ENCODE measurements at places on chromosomes 16 and 17.
A peak's percentile ranks its signal among the peaks of the same experiment; 100 is the strongest.

DNA sequence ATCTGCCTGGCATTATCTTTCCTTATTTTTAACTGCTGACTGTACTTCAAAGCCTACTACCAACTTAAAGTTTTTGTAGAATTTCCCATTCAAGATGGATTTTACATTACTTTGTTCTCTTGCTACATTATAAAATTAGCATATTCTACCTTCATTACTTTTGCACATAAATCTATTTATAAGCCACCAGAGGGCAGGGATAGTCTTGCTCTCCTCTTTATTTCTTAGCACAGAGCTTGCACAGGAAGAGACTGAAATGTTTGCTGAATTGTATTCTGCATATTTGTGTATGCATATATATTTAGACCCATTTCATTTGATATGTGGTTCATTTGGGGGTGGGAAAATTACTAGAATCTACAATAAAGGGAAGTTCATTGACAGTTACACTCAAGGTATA lies 108.0 kb downstream of the SKAP1 start:
- DNase-seq = no peak

DNA sequence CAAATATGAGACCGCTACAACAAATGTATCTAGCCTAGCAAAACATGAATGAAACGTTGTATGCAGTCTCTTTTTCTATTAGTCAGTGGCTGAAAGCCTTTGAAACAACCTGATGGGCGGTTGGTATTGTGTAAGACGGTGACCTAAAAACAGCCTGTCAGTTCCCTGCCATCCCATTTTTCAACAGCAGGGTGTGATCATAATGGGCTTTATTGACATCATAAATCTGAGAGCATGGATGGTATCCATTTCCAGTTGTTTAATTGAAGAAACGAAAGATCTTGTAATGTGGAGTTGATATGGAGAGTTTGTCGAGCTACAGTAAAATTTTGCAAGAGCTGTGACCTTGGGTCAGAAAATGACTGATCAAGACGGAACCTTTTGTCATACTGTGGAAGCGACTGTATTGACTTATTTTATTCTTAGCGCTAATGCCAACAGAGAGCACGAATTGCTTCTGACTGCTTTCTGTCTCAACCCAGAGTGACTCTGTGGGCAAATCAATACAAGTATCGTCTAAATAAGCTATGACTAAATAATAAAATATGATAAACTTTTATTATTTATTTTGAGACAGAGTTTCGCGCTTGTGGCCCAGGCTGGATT lies 12.3 kb upstream of the MEIOB start:
- DNase-seq = no peak

GRCh38 chr16:84794186-84794585 lies 25.6 kb upstream of the CRISPLD2 start:
- DNase-seq = peak; percentile 72

DNA sequence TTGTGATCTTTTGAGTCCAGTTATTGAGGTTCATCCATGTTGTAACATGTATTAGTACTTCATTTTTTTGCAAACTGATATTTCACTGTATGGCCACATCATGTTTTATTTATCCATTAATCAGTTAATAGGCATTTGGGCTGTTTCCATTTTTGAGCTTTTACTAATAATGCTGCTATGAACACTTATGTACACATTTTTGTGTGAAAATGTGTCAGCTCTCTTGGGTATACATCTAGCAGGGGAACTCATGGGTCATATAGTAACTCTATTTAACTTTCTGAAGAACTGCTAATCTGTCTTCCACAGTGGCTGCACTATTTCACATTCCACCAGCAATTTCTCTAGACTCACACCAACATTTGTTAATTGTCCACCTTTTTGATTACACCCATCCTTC lies 82.0 kb downstream of the GLG1 start:
- no peak for DNase-seq

DNA sequence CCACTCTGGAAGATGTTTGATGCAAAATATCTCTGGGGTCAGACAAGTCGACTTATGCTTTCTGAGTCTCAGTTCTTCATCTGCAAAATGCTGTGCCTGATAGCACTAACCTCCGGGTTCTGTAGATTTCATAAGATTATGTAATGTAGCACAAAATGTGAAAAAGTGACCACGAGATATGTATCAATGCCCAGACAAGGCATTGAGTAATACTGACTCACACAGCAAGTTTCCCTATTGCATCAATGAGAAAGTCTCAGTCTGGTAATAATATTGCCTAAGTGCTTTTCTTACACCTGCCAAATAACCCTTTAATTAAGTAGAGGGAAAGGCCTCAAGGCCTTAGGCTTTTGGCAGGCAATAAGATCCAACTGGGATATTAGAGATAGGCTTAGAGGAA lies 41.4 kb upstream of the MMP2 start:
- no peak for DNase-seq

DNA sequence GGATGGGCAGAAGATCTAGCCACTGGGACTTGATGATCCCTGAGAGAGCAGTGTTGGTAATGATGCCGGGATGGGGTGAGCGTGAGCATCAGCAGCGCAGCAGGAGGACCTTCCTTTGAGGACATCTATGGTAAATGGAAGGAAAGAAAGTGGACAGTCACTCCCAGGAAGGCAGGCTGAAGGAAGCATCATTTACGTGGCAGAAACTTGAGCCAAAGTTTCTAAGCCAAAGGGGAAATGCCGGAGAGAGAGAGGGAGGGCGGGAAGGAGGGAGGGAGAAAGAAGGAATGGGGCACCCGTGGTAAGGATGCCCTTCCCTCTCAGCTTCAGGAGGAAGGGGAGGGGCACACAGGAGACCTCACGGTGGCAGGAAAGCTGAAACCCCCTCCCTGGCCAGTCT lies 86.3 kb upstream of the CACNG5 start:
- no peak for DNase-seq

GRCh38 chr16:2968368-2968737 lies 795 bp upstream of the PAQR4 start:
- no peak for DNase-seq

DNA sequence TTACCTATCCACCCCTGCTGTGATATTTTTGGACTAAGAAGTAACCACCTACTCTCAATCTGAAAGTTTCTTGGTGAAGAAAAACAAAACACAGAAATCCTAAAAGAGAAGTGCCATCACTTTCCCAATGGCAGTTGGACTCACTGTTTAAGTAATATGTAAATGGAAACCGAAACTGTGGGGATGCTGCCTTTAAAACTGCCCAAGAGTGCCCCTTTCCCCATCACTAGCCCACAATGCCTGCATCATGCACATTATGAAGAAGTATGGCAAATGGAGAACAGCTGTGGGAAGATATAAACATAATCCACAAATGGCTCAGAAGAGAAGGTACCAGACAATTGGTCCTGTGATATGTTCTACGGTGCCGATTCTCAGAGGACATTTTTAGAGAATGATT lies 33.5 kb upstream of the SLC6A2 start:
- DNase-seq = no peak

DNA sequence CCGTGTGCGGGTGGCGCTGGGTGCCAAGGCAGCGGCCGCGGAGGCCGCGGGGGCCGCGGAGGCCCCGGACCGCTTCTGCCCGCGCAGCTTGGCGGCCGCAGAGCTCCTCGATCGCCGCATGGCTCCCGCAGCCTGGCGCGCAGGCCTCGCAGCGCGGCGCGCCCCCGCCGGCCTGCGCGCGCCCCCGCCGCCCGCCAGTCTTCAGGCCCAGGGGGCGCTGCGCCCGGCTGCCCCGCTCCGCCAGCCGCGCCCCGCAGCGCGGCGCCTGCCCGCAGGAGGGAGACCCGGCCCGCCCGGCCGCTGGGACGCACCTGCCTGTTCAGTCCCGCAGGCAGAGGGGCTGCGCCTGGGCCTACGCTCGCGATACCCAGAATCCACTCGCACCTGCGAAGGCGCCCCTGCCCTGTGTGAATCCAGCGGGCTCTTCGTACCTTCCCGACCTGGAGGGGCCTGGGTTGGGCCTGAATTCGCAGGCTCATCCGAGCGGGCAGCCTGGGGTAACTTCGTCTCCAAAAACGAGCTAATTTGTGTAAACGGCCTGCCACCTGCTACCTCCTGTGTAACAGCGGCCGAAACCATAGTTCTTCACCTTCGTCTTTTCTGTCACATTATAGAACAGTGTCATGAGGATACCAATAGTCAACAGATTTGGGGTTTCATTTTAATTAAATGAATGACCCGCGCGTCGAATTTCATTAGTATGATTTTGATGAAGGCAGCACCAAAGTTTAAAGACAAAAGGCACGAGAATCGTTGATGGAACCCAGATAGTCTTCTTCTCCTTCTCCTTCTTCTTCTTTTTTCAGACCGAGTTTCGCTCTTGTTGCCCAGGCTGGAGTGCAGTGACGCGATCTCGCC lies at the start of gene CENPV:
Gene CENPV (minus strand): TSS at position 153 of the 858 bp plus-strand sequence. CDS start 33 bp downstream, at position 120.
- peak; percentile 13 for DNase-seq

GRCh38 chr16:20849589-20850390 lies 43.5 kb downstream of the REXO5 start:
- peak; percentile 79 for DNase-seq

- peak; percentile 47 for DNase-seq
These were observed 488 bp downstream of the TMEM100 start for GRCh38 chr17:55722016-55722736.

DNA sequence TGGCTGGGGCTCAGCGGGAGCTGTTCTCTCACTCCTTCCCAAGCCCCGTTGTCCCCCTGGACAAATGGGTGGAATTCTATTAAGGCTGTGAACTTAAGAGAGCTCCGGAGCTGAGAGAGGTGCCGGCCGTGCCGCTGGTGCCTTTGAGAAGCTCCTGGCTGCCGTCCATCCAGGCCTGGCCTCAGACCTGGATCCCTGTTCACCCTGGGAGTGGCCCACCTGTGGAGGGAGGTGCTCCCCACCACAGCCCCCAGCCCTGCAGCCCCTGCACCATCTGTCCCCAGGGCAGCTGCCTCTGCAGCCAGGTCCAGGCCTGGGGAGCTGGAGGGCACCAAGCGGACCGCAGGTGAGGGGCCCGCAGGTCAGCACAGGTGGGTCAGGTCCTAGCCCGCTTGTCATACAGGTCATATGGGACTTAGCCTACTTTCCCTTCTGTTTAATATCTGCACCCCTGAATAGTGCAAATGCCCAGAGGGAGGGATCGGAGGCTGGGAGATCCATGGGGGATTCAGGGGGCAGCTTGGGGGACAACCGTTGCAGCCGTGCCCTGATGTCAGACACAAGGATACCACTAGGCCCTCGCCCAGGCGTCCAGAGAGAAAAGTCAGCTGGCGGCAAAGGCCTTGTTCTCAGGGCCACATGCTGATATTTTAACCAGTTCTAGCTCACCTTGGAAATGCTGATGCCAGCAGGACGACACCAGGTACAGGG lies 15.2 kb upstream of the METRNL start:
- no peak for DNase-seq

DNA sequence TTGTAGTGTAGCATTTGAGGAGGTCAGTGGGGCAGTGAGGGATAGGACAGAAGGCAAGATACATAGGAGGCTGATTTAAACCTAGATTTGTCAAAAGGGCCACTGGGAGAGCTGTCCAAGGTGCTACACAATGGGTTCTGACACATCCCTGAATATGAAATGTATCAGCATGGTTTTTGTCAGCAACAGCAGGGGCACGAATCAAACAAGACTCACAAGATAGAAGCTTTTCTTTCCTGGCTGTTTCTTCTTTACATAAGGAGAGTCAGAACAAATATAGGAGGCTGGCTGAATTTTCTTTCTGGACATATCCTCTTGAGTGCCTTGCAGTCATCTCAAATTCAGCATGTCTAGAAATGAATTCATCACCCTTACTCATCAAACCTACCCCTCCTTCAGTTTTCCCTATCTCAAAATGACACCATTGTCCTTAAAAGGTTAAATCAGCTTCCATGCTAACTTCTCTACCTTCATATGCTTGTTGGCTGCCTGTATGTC lies 130.5 kb downstream of the NPIPB5 start:
- DNase-seq = peak; percentile 19

DNA sequence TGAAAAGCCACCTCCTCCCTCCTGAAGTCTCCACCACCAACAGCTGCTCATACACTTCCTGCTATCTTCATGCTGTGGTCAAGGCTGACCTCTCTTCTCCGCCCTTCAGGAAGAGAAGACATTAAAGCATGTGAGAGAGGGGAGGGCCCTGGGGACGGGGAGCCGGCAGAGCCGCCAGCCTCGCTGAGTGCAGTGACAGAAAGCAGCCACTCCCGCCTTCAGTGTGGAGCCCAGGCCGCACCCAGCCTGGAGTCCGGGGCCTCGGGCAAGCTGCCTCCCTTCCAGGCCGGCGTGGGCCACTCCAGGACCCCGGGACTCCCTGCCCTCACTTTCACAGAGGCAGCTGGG lies 94.7 kb upstream of the TNRC6C start:
- DNase-seq = peak; percentile 52

GRCh38 chr17:75642784-75643642 lies 9.8 kb downstream of the SMIM5 start:
- DNase-seq = no peak

- no peak for DNase-seq
These were observed 12.8 kb downstream of the ATPAF2 start for GRCh38 chr17:18025945-18026776.

DNA sequence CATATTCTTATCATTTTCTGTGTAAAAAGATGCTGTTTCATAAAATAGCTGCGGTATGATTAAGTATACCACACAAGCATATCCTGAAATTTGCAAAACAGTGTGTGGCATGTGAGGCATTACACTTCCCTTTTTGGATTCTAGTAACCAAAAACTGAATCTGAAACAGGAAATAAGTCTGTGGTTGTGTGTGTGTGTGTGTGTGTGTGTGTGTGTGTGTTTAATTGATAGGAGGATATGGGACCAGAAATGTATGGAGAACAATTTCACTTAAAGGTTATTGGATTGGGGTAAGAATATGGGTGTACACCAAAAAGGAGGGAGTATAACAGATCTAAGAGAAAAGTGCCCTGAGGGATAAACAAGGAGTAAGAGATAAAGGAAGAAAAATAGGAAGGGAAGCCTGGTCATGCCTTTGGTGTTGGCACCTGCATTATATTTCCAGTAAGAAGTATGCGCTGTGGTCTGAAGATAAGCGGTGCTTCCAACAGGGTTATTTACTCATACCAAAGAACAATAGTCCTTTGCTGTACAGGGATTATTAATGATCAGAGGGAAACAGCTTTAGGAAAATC lies 4.0 kb downstream of the LYRM1 start:
- peak; percentile 57 for DNase-seq

- no peak for DNase-seq
These were observed 151.5 kb downstream of the LGALS9B start for GRCh38 chr17:20315821-20316220.

DNA sequence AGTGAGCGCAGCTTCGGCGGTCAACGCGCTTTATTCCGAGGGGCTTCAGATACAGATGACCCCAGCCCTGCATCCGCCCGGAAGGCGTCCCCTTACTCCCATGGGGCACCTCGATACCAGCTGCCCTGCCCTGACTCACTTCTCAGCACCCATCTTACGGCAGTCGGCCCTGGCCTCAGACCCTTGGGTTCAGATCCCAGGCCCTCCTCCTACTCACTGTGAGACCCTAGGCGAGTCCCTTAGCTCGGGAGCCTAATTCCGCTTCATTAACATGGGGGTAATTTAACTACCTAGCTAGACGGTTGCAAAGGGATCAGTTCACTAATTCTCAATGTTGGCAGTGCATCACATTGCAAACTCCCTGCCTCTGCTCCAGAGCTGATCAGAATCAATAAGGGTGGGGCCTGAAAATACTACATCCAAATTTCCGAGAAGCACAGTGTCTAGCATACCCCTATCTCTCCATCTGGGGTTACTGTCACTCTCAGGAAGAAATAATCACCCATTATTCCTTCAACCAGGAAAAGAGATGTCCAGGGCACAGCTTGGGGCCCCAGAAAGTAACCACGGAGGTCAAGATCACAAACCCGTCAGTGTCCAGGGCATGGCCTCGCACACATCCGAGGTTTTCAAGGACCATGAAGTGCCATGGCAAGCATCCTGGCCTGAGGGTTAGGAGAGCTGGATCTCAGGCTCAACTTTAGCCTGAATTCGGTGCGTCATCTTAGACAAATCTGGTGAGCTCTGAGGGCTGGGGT lies 415 bp upstream of the FLOT2 start:
- DNase-seq = no peak

- no peak for DNase-seq
These were observed 22.5 kb upstream of the CCDC182 start for GRCh38 chr17:57767561-57767960.
